Amniotic stem cell (primary cell): ENCODE measurements at places on chromosomes 3 and 15.

DNA sequence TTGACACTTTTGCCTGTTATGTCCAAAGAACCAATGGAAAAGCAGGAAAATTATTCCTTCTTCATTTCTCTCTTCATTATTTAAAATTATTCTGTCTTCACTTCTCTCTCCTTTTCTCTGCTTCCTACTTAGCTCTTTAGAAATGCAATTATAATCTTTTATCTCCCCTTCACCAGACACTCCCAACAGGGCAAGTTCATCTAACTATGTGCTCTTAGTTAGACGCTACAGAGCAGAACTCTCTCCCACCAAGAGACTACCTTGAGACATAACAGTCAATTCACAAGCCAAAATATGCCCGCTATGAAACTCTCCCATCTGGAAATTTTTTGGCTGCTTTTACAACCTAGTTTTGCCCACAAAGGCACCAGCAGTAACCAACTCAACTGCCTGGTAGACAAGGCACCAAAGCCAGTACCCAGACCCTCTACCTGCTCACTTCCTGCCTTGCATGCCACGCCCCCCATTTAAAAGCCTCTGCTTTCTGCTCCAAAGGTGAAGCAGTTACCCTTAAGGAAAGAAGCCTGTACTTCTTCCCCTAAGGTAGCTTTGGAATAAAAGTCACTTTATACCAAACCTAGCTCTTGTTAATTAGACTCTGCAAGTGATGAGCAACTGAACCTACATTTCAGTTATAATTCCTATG lies 28.1 kb downstream of the CCRL2 start:
- DNase-seq = no peak

DNA sequence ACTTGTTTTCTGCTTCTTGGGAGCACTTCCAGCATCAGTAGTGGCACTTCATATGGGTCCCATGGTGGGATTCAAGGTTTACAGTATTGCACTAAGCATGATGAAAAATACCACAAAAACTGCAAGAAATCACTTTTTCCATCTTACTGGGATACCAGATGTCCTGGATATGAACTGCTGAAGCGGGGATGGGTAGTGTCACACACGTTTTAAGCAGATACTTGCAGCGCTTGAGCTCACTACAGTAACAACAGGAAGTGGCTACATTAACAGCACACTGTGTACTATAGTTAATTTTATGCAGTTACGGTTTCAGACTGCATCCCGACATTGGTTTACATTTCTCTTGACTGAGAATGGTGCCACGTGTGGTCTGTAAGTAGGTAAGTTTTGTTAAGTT lies 3.5 kb upstream of the ISG20 start:
- DNase-seq = no peak

DNA sequence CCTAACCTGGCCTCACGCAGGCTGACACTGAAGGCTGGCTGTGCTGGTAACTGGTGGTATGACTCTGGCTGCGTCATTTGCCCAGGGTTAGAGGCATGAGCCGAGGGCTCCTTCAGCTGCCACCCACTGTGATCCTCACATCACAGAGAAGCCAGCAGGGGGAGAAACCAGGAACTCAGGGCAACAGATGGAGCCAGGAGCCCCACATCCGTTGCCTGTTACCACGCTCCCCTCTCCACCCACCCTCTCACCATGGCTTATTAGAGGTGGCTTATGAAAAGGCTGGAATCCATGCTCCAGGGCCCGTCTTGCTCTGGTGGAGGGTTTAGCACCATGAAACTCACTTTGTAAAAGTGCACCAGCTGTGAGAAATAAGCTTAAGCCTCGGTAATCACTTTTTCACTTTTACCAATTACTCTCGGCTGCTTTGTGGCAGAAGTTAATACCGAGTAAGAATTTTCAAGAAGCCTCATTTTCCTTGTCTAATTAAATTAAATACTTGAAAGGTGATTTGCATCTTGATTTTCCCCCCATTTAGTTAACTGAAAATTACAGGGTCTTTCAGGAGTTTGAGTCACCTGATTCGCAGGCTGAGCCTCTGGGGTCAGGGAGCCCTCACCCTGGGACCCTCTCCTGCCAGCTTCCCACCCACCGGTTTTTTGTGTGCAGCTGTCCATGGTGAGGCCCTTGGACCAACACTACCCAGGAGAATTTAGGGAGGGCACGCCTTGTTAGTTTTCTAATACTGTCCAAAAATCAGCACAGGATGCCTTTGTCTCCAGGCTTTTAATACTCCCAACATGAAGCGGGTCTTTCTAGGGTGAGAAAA lies 60.9 kb downstream of the ASB7 start:
- no peak for DNase-seq

GRCh38 chr15:89227425-89227824 lies 6.0 kb upstream of the RLBP1 start:
- DNase-seq = no peak

DNA sequence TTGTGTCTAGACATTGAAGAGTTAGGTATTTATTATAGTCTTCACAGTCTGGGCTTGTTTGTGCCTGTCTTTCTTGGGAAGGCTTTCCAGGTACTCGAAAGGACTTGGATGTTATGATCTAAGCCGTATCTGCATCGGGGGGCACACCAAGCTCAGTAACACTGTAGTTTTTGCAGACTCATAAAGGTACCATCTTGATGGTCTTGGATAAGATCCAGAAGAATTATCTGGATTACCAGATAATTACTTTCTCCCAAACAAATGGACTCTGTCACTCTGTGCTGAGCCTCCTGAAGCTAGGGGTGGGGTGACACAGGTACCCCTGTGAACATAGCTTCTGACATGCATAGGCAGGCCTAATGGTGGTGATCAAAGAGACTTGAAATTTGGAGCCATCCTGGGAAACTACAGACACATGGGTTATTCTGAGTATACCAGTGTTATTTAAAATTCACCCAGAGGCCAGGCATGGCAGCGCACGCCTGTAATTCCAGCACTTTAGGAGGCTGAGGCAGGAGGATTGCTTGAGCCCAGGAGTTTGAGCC lies 238.6 kb upstream of the TPM1 start:
- no peak for DNase-seq

- no peak for DNase-seq
Observed at GRCh38 chr15:69697916-69698315, 245.3 kb downstream of the RPLP1 start.

GRCh38 chr3:179921500-179921899 lies 115.2 kb downstream of the PEX5L start:
- DNase-seq = no peak
